LoVo (cell line): ENCODE measurements at places on chromosomes 2 and 18.

DNA sequence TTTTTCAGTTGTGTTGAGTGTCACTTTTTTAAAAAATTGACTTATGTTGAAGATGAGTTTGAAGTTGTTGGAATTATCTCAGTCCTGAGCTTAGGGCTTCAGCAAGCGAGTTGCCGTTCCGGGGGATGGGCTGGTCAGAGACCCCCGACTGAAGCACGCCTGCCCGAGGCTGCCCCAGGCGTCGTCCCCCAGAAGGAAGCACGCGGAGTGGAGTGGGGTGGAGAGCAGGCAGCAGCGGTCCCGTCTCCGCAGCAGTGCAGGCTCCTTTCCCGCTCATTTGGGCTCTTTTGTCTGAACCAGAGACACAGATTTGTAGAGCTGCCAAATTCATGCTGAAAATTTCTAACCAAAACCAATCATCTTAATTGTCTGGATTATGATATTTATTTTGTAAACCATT lies 33.7 kb downstream of the NFATC1 start:
- no peak for DNase-seq

GRCh38 chr2:46521215-46521683 lies 41.9 kb downstream of the TMEM247 start:
- DNase-seq: no peak

GRCh38 chr2:60883896-60884295 lies 2.5 kb downstream of the REL start:
- DNase-seq: no peak

DNA sequence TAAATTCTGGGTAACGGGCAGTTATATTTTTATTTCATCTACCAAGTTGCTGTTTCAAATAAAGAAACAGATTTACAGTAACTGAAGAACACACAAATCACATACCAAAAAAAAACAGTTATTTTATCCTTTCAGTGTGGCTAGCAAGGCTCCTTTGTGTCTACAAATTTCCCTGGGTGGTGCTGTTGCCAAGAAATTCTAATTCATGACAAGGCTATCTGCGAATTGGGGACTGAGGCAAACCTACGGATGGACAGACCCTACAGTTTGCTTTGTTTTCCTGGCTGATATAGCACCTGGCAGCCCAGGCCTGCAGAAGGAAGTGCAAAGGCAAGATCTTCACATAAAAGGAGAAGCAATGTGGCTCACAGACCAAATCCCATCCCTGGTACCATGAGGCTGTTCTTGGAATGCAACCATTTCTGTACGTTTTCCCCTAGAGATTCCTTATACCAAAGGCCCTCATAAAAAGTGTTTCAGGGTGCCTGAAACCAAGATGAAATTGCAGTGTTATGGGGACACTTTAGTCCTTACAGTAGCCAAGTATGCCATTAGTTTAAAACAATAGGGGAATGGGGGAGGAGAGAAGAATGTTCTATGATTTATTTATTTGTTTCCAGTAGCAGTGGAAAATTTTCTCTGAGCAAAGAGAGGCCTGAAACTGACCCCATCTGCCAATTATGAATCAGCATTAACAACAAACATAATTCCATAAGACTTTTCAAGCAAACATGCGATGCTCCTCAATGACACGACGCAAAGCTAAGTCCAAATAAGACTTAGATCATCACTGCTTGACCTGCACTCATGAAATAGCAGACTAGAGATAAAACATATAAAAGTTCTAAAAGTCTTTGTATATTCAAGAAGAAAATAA lies 4.3 kb downstream of the KLF7 start:
- no peak for DNase-seq

DNA sequence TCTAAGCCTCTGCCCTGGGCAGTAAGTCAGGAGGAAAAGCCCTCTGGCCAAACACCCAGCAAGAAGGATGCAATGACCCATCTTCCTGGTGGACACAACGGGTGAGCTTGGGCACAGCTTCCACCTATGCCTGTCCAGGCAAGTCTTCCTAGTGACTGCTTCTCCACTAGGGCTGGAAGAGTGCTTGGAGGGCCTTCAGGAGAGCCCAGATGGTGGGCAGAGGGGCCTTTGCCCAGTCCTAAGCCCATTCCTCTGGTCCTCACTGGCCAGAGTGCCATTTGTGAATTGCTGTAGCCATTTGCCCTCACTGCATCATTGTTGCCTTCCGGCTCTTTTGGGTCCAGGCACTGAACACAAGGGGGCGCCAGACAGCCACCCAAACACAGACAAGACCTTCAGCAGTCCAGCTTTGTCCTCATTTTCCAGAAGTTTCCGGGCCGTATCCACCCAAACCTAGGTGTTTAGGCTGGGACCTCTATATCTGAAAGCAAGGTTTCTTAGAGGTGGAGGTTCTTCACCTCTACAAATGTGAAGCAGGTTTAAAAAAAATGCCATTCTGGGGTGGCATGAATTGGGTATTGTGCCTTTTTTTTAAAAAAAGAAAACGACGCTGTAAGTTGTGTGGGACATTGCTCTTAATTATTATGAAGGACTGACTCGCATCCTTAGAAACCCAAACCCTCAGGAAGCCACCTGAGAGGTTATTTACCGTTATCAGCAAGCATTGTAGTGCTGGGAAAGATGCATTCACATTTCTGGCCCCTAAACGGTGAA lies 29.5 kb downstream of the PAX8 start:
- peak; percentile 79 for DNase-seq

- peak; percentile 12 for DNase-seq
Observed at GRCh38 chr2:26769089-26769761, 5.1 kb downstream of the SLC35F6 start.

GRCh38 chr2:60855989-60856669 lies 25.2 kb upstream of the REL start:
- no peak for DNase-seq

- DNase-seq: no peak
Observed at GRCh38 chr18:24631243-24632025, 171.0 kb downstream of the HRH4 start.

DNA sequence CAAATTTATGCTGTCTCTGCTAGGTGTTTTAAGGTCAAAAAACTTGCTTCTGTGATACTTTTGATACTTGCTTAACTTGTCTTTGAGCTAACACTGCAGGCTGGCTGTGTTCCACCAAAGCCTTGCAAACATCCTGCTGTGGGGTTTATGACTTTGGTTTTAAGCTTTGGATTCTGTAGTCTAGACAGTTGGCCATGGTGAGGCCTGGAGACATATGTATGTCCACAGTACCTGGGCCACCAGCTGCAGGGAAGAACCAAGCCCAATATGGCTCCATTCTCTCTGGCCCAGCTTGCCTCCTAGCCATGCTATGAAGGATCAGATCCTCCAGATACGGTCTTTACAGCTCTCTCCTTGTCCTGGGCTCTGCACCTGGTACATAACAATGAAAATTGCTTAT lies 113.9 kb downstream of the INO80D start:
- no peak for DNase-seq

GRCh38 chr2:24917086-24917485 lies 3.0 kb downstream of the ADCY3 start:
- DNase-seq: no peak

DNA sequence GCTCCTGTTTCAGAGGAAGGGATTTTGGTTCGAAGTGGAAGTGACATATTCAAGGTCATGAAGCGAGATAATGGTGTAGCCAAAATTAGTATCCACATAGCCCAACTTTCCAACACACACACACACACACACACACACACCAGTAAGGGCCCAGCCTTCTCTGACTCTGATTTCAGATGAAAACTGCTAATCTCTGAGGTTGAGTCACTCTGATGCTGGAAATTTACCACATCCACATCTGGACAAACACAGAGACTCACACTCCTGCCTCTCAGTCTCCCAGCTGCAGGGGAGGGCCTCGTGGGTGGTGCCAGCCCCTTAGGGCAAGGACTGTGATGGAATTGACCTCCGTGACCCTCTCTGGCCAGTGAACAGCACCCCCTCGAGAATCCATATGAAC lies 29.0 kb upstream of the SLC35F6 start:
- no peak for DNase-seq
